Stimulated activated CD8-positive, alpha-beta memory T cell treated with anti-CD3 and anti-CD28 coated beads, Interleukin-4, amount 100 ng/mL, for 1 hour (primary cell): ENCODE measurements at places on chromosomes 1 and 21.

- DNase-seq: no peak
Measured at GRCh38 chr1:165397944-165398343, 41.4 kb upstream of the LMX1A start.

DNA sequence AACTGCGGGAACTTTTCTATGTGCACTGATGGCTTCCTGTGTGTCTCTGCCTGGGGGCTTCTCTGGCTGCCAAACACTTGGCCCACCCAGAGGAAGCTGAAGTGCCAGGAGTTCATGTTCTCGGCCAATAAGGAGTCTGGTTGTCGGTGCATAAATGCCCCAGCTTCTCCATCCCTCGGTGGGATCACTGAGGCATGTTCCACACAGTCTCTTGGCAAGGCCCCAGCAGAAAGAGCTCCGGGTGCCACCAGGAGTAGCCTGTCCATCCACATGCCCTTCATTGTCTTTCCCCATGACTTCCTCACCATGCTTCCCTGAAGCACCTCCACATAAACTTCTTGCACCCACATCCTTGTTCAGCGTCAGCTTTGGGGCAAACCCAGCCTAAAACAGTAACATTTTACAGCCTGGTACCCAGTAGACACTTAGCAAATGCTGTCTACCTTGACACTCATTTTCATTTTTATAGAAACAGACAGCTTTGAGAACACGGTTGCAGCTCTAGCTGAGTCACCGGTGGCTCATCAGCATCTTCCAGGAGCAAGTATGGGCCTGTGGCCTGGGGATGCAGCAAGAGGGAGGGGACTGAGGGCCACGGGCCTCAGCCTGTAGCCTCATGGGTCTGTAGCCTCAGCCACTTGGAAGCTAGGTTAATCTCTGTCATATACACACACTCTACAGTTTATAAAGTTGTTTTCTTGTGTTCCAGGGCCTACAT, 14.8 kb upstream of the CDCP2 start:
- no peak for DNase-seq

GRCh38 chr1:244011271-244011670, 39.8 kb upstream of the ZBTB18 start:
- no peak for DNase-seq

DNA sequence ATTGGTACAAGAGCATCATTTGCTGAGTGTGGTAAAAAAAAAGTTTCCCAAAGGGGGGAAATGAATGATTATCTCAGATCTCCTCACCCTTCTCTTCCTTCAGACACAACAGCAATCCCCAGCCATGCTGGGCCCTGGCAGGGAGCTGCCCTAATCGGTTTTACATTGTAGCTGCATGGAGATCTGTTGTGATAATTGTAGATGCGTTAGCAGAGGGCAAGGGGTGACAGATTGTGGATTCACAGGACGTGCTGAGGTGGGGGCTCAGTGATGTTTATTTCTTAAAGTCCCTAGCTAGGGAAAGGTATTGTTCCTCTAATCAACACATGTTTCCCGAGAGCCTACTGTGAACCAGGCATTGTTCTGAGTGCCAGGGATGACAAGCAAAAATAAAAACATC, 304.1 kb downstream of the PBX1 start:
- no peak for DNase-seq

DNA sequence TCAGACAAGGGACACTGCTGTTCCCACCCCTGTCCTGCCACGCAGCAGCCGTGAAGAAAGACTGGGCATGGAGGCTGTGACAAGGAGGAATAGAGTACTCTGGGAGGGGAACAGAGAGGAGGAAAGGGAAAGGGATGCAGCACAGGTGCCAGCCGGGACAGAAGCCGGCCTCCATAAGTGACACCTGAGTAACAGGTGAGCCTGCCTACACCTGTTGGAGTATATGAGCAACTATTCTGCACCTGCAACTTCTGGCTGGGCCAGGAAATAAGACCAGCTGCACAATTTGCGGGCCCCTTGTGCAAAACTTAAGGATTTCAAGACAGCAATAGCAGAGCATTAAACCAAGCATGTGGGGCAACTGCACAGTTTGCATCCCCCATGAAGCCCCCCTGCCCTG, 72.5 kb upstream of the GOLT1A start:
- no peak for DNase-seq

- no peak for DNase-seq
Measured at GRCh38 chr1:26037904-26038303, 8.0 kb downstream of the SLC30A2 start.

DNA sequence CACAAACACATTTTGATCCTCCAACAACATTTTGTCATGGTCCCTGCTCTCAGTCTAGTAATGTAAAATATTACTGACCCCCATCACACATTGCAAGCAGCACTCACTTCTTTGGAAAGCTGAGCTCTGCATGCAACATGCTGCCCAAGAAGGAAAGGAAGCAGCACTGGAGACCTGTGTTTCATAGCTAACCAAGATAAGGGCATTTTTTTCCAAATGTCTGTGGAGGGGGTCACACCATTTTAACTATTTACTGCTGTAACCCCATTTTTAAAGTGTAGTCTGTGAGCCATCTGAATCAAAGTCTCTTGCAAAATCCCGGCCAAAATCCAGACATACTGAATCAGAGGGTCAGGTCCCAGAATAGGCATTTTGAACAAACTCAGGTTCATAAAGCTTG, 4.5 kb upstream of the RASSF5 start:
- DNase-seq: no peak

DNA sequence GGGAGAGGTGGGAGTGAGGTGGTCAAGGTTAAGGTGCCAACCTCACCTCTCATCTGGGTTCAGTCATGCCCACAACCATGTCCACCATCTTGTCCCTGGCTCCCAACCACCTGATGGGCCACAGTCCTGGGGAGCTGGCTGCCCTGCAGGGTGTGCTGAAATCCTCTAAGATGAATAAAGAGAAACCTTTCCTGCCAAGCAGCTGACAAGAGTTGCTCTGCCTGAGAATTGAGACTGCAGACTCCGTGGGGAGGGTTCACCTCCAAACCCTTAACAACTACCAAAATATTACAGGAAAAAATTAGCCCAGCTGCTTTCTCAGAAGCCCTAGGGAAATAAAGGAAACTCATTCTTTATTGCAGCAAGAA, 15.2 kb upstream of the FGR start:
- DNase-seq: no peak

DNA sequence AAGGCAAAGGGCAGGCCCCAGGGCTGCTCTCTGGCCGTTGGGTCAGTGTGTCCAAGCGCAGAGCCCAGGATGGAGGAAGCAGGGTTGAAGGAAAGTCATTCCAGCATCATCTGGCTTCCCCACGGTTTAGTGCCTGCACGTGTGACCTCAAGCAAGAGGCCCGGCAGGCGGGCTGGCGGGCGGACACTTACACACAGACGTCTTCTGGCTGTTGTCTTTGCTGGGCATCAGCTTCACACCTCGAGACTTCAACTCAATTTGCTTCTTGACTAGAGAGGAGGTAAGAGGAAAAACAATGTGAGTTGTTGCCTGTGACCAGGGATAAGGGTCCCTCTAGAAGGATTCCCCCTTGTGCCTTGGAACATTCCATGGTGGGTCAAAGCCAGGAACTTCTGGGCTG, 38.4 kb upstream of the HMGB4 start:
- DNase-seq: no peak

DNA sequence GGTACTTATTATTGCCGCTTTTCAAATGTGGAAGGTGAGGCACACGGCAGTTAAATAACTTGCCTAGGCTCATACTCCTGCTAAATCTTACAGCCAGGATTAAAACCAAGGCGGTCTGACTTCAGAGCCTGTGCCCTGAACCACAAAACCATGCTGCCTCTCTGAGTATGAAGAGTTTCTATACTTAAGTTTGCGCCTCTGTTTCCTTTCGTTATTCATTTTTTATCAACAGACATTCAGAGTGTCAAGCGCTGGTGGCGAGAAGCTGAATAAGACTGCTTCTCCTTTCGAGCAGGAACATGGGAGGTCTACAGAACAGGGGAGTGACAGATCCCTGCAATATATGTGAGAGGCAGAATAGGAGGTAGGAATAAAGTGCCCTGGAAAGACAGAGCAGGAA, 96.0 kb upstream of the DUSP10 start:
- no peak for DNase-seq

DNA sequence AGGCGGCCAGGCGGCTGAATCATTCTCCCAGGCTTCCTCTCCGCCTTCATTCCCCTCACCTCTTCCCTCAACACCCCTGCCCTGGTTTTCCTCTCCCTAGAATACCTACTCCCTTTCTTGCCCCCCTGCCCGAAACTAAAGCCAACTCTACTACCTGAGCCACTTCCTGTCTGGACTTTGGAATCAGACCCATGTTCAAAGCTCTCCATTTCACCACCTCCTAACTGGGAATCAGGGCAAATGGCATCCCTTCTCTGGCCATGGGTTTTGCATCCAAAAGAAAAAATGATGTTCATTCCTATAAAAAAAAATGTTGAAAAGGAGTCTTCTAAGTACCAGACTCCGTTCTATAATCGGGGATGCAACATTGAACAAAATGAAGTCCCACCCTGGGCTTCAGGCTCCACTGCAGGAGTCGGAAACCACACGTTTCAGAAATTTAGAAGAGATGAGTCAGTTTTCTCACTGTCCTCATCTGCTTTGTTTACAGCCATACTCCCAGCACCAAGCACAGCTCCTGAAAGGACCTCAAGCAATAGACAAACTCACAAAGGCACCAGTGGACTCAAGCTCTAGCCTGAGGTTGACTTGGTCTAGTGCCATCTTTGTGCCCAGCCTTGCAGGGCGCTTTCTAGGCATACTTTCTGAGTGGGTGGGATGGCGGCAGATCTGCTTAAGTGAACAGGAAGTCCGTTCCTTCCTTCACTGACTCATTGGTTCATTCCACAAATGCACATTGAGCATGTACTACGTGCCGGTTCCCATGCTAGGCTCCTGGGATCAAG, 176.2 kb downstream of the IGSF21 start:
- DNase-seq: no peak

DNA sequence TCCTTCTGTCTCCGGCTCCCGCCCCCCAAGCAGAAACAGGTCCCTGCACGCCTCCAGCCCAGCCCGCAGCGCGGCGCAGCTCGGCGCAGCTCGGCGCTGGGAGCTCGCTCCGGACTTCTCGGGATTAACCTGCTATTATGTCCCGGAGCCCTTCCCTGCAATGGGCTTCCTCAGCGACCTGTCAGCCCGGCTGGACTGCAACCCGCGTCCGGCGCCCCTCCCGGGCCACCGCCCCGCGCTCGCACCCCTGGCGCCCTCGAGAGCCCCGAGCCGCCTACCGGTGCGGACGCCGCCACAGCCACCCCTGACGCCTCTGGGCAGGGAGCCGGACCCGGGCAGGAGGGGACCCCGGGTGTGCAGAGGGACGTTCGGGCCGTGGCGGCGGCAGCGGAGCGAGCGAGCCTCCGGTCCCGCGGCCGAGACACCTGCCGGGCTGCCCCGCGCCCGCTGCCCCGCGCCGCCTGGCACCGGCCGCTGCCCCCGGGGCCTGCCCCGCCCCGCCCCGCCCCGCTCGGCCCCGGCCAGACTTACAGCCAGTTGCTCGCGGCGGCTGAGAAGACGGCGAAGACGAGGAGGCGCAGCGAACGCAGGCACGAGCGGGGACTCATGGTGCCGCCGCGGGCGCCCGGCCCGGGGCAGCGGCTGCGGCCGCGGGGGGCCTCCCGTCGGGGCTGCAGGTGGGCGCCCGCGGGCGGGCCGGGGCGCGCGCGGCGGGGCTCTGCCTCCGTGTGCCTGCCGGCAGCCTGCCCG, 407 bp downstream of the WNT4 start:
- no peak for DNase-seq

- no peak for DNase-seq
Measured at GRCh38 chr1:77038000-77038399, 170.7 kb downstream of the ST6GALNAC5 start.

GRCh38 chr1:119159966-119160365, 19.5 kb upstream of the WARS2 start:
- DNase-seq: no peak

- no peak for DNase-seq
Measured at GRCh38 chr21:14288922-14289321, 73.0 kb downstream of the RBM11 start.

- DNase-seq: no peak
Measured at GRCh38 chr1:90048043-90048442, 53.1 kb downstream of the ZNF326 start.

DNA sequence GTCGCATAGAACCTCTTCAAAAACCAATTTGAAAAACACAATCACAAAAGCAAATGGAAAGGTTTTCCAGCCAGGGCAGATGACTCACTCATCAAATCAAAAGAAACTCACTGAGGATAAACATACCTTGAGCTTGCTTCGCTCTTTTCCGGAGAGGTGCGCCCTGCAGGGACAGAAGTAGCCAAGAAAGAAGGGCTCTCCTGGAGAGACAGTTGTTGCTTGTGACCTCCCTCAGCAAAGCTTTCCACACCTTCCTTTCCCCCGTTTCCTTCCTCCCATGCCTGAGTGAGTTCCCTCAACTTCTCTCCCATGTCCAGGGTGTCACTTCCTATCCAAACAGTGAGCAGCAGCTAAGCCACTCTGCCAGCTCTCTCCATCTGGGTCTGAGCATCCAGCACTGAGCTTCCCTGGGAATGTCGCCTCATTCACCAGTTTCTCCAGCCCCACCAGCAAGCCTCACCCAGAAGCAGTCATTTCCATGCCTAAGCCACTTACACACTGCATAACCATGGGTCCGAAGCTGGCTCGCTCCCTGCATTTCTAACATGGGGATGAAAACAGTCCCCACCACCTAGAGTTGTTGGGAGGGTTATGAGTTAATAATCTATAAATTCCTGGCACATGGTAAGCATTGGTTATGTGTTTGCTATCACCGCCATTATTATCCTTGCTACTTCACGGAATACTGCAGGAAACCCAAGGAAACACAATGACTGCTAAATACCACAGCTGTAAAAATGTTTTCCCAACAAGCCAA, 75.0 kb downstream of the PTPN14 start:
- no peak for DNase-seq

GRCh38 chr1:183186841-183187240, 777 bp downstream of the LAMC2 start:
- DNase-seq: no peak

GRCh38 chr1:55015123-55015522, 16.4 kb downstream of the BSND start:
- DNase-seq: no peak

- no peak for DNase-seq
Measured at GRCh38 chr1:160685266-160685665, 26.4 kb downstream of the CD48 start.

GRCh38 chr1:39987869-39988268, 32.9 kb downstream of the MFSD2A start:
- DNase-seq: no peak

GRCh38 chr1:155463865-155464650, 98.5 kb downstream of the ASH1L start:
- DNase-seq: no peak

GRCh38 chr1:245094954-245095353, 59.8 kb upstream of the KIF26B start:
- DNase-seq: no peak

GRCh38 chr1:183385340-183386144, 32.6 kb downstream of the NMNAT2 start:
- DNase-seq: no peak

GRCh38 chr1:27445177-27445936, 44.6 kb downstream of the WASF2 start:
- no peak for DNase-seq

- DNase-seq: no peak
Measured at GRCh38 chr1:87864676-87865075, 536.0 kb downstream of the LMO4 start.
